Stimulated activated CD8-positive, alpha-beta memory T cell treated with anti-CD3 and anti-CD28 coated beads, Interleukin-7, amount 100 ng/mL, for 1 hour (primary cell): ENCODE measurements at places on chromosomes 2 and 18.

DNA sequence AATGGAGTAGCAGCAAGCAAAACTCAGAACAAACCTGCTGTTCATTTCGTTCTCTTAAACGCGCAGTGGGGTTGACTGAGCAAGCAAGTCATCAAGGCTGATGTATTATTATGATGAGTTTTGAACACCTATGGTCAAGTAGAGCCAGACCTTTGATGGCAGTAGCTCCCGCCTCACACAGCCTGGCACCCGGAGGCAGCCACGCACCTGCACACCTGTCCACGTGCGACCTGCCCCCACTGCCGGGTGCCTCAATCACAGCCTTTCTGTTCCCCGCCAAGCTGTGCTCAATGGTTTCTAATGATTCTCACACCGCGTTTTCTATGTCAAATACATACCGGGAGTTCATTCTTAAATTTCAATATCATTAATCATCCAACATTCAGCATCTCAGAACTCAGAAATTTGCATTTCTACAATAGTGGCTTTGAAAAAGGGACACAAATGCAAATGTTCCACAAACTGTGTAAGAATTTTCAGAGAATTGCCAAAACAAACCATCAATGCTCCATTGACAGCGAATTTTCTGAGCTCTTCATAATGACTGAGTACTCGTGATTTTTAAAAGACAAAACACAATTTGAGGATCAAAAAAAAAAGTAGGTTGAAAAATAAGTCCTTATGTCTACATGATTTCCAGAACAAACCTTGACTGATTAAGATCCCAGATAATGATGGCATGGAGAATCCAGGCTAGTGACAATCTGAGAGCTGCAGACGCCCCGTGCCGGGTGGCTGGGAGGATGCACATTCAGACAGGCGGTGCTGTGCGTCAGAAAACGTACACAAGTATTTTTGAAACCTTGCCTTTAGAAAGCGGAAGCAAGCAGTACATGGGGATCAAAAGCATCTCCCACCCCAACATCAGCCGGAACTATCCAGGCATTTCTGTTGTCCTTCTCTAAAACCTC lies 56.6 kb downstream of the HDAC4 start:
- no peak for DNase-seq

- no peak for DNase-seq
Measured at GRCh38 chr2:62293490-62294271, 97.8 kb downstream of the B3GNT2 start.

DNA sequence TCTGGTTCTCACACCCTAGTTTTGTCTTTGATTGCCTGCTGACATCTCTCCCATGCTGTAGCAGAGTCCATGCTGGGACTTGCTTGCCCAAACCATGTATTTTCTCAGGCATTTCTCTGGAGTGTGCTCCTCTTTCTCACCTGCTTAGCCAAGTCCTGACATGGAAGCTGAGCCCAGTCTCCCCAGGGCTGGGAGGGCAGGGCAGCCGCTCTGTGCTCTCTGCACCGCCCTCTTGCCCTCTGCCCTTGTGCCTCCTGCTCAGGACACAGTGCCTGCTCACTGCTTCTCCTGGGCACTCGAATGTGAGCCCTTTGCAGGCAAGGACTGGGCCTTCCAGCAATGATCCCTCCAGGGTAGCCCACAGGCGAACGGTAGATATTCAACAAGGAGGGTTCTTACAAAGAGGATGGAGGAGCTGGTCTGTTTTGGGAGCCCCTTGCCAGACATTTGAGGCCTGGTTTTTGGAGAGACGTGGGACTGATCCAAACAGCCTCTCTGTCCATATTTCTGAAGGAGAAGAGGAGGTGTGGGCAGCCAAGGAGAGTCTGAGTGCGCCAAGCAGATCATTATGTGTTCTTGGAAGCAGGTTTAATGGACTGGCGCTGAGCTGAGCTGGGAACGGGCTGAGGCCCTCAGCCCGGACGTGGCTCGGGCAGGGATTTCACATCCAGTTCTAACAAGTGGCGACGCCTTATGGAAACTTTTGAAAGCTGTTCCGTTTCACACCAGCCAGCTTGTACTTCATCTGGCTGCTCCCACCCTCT lies 4.0 kb downstream of the SLC14A2 start:
- DNase-seq: no peak

GRCh38 chr2:190579915-190580846 lies 45.7 kb upstream of the NEMP2 start:
- no peak for DNase-seq

- DNase-seq: no peak
Measured at GRCh38 chr2:128611421-128612320, 293.0 kb upstream of the HS6ST1 start.

GRCh38 chr2:11953258-11953657 lies 206.8 kb downstream of the LPIN1 start:
- no peak for DNase-seq

- DNase-seq: no peak
Measured at GRCh38 chr2:42414648-42415047, 53.6 kb upstream of the COX7A2L start.

DNA sequence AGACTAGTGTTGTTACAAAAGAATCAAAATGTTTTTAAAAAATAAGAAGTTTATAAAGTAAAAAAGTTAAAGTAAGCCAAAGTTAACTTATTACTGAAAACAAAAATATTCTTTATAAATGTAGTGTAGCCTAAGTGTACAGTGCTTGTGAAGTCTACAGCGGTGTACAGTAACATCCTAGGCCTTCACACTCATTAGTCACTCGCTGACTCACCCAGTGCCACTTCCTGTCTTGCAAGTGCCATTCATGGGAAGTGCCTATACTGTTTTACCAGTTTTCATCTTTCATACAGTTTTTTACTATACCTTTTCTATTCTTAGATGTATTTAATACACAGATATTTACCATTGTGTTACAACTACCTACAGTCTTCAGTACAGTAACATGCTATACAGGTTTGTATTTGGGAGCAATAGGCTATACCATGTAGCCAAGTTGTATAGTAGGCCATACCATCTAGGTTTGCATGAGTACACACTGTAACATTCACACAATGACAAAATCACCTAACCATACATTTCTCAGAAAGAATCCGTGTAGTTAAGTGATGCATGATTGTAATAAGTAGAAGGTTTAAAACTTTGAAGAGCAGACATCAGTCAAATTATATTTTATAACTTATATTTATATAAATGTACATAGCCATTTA lies 13.4 kb downstream of the SERPINB7 start:
- DNase-seq: peak; percentile 23

DNA sequence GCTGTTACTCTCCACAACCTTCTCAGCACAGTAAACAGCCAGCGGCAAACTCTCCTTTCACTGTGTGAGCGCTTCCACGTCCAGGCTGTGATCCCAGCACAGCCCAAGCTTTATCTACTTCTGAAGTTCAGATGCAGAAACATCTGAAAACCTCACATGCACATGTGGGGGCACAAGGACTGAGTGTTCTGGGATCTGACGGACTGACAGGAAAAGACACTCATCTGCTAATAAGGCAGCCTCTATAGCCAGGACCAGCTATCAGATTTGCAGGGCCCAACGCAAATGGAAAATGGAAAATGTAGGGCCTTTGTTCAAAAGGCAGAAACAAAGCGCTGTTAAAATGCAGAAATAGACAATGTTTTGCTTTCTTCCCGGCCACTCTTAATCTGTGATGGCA lies 133.8 kb upstream of the ARHGAP28 start:
- DNase-seq: no peak

DNA sequence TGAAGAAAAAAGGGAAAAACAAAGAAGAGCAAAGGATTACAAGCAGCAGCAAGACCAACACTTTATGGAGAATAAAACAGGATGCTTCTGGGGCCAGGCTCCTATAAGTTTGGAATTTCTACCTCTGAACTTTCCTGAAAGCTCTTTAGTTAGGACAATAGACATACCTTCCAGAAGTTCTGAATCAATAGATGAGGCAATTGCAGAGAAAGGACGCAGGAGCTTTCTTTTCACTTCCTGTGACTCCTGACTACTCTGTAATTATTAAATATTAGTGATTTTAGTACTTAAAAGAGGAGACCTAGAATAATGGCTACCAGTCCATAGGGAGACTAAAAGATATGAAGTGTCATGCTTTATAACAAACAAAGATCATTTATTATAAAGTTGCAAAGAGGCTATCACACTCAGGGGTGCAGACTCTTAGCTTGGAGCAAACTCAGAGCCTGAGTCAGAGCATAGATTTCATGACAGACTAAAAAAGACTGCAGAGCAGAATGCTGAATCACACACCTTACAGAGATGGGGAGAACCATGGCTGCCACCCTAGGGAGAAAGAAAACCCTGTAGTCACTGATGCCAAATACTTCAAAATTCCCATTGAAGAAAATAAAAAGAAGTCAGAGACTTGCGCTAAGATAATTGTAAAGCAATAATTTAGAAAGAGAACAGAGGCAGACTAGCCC lies 52.5 kb upstream of the FAM136A start:
- no peak for DNase-seq
